Naive B cell (primary cell): ENCODE measurements at places on chromosomes 1 and 21.

DNA sequence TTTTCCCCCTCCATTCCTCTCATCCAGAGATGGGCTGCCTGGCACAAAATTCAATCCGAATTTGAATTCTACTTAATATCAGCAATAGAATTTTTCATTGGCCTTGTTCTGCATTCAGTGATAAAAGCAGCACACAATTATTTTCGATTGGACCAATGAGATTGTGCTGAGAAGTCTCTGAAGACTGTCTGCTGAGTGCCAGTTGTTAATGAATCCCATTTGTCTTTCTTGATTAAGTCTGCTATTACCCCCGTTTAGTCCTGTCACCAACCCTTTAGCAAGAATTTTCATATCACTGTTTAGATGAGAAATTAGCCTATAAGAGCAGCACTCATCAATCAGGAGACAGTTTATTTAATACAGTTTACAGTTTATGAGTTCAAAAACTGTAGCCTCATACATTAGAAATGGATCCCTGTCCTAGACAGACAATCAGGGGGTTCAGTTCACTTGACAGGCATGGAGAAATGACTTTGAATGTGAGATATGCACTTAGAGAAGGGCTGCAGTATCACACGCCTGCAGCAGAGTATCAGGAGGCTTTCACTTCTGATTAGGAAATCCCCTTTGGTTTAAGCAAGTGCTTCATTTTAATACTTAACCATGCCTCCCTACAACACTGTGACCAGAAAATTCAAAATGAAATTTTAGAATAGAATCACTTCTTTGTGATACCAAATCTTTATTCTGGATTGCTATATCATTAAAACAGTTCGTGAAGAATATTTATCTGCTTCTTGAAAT, 304.7 kb upstream of the PTBP2 start:
- no peak for DNase-seq

- DNase-seq = no peak
These were observed 21.5 kb upstream of the SLC25A34 start for GRCh38 chr1:15714406-15715136.

DNA sequence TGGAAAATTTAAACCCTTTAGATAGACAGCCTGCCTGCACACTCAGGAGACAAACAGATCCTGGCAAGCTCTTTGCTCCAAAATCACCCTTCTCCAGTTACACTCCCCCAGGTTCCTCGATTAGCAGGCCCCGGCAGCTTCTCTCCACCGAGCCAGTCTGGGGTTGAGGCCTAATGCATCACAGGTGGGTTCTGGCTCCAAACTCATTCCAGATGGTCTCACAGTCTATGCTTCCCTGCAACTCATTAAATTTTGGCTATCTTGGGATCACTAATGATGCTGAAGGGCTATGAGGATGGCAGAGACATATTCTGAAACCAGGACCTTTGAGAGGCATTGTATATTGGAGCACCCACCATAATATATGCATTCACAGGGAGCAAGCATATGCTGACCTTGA, 559.8 kb upstream of the USP24 start:
- no peak for DNase-seq

DNA sequence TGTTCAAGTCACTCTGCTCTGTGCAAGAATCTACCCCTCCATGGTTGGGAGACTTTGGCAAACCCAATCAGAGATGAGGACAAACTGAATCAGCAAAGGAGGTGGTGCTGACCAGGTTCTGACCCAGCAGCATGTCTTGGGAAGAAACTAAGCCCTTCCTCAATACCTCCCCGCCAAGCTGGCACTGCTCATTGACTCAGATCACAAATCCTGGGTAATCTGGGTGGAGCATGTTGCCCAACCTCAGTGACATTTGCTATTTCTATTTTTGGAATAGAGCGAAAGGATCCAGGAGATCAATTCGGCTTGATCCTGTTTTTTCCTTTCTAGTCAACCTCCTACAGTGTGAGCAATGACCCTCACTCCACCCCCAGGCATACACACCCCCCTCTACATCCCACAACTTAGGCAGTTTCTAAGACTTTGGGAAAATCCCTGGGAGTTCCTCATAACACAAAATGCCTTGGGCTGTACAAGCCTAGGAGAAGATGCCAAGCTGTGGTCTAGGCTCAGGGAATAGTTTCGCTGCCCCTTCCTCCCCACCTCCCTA, 166.8 kb upstream of the KCNJ6 start:
- DNase-seq = no peak

DNA sequence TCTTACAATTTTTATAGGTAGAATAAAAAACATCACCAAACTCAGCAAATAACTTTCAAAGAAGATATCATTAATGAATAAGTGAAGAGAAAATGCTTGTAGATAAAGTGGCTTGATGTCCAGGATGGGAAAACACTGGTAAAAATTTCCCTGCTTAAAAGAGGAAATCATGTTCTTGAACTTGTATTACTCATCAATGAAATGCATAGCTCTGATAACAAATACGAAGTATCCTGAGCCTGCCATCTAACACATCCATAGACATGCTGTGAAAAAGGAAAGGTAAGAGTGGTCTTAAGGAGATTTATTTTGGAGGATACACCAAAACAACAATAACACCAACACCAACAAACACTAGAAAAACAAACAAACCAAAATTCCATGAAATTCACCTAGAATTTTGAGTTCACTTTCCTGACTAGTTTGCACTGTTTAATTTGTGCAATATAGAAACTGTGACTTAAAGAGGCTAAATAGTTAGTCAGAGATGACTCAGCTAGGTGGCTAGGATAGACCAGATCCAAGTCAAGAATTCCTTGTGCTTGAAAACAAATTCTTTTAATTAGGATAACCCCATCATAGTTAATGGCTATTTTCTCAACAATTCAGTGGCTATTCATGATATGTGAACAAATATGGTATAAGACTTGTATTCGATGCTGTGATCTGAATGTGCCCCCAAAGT, 179.8 kb upstream of the KCNK2 start:
- DNase-seq = no peak

- DNase-seq = no peak
These were observed 1.7 kb upstream of the SPRR2B start for GRCh38 chr1:153072806-153073726.

- DNase-seq = no peak
These were observed 361.6 kb upstream of the PLD5 start for GRCh38 chr1:242886137-242886536.

DNA sequence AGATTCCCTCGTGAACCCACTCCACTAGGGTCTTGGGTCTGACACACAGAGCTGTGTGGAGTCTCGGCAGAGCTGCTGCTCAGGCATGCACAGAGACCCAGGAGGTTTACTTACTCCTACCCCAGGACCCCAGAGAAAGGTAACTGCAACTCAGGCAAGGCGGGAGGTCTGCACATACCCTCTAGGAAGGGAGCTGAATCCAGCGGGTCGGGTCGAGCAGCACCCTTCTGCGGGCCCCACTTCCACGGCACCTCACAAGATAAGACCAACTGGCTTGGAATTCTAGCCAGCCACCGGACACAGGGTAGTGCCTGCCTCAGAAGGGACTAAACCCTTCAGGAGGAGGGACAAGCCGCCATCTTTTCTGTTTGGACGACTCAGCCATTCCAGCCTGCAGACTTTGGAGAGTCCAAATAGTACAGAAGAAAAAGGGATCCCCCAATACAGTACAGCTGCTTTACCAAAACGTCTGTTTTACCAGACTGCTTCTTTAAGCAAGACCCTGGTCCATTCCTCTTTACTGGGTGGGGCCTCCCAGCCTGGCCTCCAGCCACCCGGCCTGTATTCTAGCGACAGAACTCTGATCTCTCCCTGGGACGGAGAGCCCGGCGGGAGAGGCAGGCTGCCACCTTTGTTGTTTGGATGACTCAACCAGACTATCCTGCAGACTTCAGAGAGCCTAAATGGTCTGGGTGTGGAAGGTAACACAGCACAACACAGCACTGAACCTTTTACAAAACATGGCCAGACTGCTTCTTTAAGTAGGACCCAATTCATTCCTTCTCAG, 554.6 kb upstream of the BEND5 start:
- no peak for DNase-seq
